Suppressor macrophage (primary cell): ENCODE measurements at places on chromosomes 5 and 9.

- no peak for DNase-seq
Measured at GRCh38 chr5:53874409-53874808, 314.0 kb downstream of the NDUFS4 start.

GRCh38 chr5:67617051-67617450 is 420.5 kb upstream of the CD180 start:
- DNase-seq = no peak

GRCh38 chr5:136511046-136511445 is 145.7 kb upstream of the TRPC7 start:
- no peak for DNase-seq

- no peak for DNase-seq
Measured at GRCh38 chr9:3775968-3776367, 250.2 kb upstream of the RFX3 start.

DNA sequence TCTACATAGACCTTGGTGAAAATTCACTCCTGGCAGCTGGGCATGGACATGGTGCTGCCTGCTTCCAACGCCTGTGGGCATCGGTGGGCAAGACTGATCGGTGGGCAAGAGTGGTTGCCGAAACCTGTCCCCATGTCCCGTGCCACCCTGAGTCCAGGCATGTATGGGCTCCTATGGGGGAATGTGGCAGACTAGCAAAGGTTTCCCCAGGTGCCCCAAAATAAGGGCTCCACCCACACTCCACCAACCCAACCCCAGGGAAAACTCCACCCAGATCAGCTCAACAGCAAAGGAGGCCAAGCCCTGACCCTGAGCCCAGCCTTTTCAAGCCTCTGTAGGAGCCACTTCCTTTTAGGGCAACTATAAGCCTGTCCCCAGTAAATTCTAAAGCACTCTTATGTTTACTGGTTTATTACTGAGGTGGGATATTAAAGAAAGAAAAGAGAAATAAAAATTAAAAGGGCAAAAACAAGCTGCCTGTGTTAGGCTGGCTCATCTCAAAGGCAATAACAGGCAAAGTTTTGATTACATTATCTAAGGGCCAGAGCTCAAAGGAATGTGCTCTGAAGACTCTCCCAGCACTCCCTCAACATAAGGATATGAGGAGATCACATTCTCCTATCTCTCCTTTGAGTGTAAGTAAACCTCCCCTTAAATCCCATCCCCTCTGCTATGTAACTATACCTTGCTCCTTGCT is 8.9 kb upstream of the SPATA31E1 start:
- no peak for DNase-seq

DNA sequence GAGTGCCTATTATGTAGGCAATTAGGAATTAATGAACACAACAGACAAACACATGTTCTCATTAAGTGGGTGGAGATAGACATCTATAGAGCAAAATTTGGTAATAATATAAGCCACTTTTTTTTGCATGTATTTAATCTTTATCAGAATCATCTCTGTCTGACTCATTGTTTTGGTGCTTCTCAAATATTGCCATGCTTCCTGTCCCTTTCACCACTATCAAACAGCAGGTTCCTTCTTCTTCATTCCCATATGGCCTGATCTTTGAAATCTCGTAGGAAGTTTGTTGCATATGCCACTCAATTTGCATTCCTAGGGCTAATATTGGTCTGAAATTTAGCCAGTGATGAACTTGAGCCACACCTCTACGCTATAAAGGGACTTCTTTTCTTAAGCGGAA is 128.9 kb upstream of the SPEF2 start:
- DNase-seq = peak; percentile 57

- no peak for DNase-seq
Measured at GRCh38 chr9:34513567-34514214, 9.1 kb downstream of the ENHO start.

DNA sequence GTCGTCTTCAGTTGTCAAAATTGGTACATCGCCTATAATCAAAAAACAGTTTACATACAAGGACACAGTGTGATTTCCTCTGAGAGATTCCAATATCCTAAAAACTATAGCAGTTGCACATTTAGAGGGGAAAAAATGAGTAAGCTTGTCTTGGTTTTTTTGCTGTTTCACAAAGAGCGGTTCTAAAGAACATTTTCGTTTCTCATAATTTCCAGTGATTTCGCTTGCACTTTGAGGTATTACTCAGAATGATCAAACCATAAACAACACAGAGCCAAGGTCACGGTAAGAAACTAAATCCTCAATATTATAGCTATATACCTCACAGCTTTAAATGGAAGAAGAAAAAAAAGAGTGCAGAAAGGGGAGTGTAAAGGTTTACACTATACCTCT is 861 bp downstream of the MTX3 start:
- DNase-seq = no peak

DNA sequence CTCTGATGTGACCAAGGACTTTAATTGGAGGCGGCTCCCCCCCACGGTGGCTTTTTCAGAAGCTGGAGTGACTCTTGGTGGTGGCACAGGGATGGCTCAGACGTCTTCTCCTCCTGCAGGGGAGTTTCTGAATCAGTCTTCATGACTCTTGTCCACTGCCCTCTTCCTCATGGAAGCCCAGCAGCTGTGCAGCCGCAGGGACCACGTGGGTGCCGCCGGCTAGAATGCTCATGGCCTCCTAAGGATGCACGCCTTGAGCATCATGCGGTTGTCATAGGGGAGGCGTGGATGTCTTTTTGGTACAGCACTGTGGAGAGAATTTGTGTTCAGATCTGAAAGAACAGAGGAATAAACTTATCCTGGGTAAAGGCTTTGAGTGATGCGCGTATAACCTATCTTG is 1.3 kb downstream of the TEX53 start:
- DNase-seq = no peak

DNA sequence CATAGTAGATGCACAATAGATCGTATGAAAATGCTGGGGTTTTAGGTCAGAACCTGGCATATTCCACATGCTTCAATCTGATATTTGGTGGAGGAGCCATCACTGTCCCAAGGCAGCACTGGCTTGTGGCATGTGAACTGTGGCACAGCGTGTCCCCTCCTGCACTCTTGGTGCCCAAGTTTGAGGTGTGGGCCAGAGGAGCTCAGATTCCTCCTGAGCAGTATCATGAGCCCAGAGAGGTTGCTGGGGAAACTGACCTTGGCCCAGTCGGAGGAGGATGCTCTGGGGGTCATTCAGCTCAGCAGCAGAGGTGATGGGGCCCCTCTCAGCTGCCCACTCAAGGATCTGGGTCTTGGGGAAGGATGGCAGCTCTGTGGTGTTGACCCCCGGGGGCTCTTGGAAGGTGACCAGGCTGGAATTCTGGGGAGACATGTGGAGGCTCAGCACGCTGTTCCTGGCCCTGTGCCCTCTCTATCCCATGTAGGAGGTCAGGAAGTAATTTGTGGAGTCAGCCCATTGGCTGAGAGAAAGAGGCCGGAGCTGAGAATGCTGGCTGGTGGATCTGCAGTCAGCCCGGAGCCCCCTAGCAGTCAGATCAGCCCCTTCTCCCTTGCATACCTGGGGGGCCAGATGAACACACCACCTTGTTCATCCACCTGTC is 23.7 kb downstream of the FPGS start:
- DNase-seq = no peak
